ENCODE measurements at places on chromosomes 6 and 20.
A peak's percentile ranks its signal among the peaks of the same experiment; 100 is the strongest.

- DNase-seq = no peak
Observed at GRCh38 chr6:109235481-109236038, 140.3 kb downstream of the CEP57L1 start.

DNA sequence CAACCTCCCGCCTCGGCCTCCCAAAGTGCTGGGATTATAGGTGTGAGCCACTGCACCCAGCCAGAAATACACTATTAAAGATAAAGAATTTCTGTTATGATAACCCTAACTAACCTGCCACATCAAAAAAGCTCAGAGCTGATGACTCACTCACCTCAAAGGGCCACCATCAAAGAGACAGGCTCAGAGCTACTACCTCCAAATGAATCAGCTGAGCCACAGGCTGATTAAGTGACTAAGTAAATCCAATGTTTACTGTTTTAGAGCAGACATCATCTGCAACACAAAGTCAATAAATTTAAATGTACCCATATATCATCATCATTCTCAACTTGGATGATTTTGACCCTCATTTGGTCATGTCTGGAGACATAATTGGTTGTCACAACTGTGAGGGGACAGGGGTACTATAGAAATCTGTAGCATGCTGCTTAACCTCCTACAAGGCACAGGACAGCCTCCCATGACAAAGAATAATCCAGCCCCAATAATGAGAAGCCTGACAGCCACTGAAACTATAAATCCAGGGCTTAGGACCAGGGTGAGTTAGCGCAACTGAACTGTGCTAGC is 106.5 kb downstream of the ATP9A start:
- DNase-seq = no peak

DNA sequence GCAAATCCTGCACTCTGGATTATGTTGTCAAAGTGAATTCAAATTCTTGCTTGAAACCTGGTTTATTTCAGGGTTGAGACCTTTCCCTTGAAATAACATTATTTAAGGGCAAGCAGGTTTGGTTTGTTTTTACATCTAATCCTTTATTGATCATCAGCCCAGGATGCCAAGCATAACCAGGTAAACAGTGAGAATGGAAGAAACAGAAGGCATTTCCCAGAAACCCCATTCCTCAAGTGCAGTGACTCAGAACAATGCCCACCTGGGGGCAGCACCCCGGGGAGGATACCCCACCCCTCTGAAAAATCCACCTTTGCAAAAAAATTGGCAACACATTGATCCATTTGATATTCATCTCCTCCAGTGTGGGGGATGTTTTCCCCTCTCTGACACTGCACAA is 32.5 kb downstream of the POFUT1 start:
- DNase-seq = no peak

DNA sequence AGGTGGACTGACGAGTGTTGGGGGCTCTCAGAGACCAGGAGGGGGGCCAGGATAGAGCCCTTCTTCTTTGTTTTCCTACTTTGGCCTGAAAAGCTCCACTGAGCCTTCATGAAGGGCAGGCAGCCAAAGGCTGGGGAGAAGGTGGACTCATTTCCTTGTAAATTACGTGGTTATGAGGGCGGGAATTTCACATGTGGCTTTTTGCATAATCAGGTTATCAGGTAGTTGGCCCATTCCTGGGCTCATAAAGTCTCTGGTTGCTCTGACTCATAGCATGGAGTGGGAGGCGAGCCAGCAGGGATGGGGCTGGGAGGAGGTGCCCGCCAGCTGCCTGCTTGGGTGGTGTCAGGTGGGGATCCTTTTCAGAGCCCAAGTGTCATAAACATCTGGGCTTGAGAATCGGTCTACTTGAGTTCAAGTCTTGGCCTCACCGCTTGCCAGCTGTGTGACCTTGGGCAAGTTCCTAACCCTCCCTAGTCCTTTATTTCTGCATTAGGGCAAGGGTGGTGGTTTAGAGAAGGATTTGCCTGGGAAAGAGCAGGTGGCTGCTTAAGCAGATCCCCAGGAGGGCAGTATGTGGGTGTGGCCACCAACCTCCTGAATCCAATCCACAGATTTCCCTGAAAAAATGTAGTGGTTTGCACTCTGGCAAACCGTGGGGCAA is 26.5 kb upstream of the RNF24 start:
- peak; percentile 87 for DNase-seq

GRCh38 chr6:41092421-41093140 is 19.8 kb downstream of the NFYA start:
- DNase-seq = peak; percentile 11

- DNase-seq = no peak
Observed at GRCh38 chr6:53611889-53612288, 53.7 kb downstream of the KLHL31 start.

GRCh38 chr20:63367446-63368055 is 6.4 kb upstream of the CHRNA4 start:
- DNase-seq = no peak

Data from brain microvascular endothelial cell (primary cell).